Activated T-cell treated with anti-CD3 and anti-CD28 coated beads for 48 hours (primary cell): ENCODE measurements at places on chromosomes 13 and 19.

DNA sequence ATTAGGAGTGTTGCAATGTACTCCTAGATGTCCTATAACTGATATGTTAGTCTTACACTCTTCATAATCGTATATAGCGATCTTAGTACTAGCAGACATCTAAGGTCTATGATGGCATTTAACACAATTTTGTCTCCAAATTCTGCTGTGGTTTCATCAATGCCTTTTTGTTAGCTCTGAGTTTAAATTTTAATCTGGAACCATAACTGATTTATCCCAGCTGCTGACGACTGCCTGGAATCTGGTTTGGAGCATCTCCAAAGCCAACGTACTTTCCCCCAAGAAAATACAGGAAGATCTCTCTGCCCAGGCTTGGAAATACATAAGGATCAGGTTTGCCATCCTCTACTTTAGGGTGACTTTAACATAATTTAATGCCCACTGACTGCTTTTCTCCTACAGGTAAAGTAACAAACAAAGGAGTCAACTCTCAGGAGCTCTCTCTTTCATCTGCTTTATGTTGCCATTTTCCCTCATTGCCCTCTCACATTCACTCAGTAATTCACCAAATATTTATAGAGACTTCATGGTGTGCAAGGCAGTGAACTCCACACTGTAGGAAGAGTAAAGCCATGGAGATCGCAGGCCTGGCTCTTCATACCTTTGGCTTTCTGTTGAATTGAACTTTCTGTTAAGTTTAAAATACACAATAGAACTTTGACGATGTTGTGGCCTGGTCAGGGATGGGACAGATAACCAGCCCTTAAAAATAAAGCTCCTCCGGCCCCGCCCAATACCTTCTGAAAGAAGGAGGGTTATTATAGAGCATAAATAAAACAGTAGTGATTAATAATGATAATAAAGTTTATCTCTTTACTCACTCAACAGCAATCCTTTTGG, 23.3 kb upstream of the SPART start:
- no peak for DNase-seq

DNA sequence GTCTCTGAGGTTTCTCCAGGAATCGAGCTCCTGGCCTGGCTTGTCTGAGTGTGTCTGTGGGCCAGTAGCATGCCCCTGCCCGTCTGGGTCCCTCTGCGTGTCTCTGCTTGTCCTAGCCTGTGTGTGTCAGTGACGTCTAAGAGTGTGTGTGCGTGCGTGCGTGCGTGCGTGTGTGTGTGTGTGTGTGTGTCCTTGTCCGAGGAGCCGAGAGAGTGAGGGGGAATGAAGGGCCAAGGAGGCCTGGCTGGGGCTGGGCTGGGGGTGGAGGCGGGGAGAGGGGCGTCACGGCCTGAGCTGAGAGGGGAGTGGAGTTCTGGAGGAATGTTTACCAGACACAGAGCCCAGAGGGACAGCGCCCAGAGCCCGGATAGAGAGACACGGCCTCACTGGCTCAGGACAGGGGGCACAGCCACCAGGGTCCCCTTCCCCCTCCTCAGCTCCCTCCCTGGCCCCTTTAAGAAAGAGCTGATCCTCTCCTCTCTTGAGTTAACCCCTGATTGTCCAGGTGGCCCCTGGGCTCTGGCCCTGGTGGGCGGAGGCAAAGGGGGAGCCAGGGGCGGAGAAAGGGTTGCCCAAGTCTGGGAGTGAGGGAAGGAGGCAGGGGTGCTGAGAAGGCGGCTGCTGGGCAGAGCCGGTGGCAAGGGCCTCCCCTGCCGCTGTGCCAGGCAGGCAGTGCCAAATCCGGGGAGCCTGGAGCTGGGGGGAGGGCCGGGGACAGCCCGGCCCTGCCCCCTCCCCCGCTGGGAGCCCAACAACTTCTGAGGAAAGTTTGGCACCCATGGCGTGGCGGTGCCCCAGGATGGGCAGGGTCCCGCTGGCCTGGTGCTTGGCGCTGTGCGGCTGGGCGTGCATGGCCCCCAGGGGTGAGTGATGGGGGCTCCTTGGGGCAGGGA, at the start of gene AXL:
Gene AXL, plus strand, starts transcription at position 609 of the 893 bp plus-strand sequence. Its CDS starts 170 bp downstream, at position 779.
- no peak for DNase-seq

DNA sequence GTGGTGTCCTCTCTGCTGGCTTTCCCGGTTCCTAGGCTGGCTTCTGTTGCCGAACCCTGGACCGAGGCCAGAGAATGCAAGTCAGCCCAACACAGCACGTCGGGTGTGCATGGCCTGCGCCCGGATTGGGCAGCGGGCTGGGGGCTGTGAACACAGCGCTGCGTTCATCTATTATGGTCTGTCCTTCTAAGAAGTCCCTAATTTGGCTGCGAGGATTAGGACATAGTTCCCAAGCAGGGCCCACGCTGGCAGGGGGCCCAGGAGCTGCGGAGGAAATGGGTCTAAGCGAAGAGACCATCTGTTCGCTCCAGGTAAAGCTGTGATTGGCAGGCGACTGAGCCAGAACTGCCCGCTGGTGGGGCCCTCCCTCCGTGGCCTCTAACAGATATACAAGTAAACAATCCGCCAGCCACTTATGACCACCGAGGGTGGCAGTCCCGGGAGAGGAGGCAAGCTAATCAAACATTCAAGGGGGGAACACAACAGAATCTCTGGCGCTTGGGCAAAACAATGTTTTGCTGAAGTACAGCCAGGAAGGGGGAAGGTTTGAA, 6.0 kb downstream of the SYCE2 start:
- no peak for DNase-seq

DNA sequence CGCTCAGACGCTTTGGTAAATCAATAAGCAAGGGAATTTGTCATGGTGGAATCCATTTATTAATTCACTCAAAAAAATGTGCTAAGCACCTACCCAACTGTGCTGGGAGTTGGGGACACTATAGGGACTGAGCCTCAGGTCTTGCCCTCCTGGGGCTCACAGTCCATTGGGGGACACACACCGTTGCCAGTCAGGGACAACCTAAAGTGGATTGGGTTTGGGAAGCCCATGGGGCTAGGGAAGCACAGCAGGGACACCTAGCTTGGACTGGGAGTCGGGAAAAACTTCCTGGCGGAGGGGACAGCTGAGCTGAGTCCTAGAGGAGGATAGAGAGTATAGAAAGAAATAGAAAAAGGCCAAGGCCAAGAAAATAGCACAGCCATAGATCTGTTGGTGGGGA, 8.5 kb downstream of the FOSB start:
- no peak for DNase-seq

DNA sequence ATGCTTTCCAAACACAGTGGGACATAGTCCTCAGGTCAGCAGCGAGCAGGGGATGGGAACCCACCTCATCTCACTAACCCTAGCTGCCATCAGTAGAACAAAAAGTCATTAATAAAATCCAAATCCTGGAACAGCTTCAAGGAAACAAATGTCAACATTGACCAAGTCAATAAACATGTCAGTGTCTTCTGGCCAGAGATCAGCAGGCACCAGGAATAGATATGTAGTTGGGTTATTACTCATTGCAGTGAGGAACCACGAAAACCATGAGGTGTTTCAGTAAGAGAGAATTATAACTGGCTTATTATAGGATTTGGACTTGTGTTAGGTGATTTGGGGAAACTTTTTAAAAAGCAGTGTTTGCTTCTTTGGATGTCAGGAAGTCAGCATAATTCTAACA, 17.1 kb upstream of the CD33 start:
- no peak for DNase-seq

DNA sequence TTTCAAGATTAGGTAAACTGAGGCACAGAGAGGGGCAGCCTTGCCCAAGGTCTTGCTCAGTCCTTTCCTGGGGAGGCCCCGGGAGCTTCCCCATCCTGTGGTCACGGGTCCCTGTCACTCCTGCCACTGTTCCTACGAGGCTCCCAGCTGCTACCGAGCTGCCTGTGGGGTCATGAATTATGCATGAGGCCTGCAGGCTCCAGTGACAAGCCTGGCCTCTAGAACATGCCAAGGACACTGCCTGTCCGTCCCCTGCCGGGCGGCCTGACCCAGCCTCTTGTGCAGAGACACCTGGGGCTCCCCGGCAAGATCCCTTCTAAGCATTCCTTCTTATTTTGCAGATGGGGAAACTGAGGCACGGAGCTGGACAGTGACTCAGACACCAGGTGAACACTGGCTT, 2.7 kb downstream of the FCHO1 start:
- no peak for DNase-seq

GRCh38 chr19:49614096-49614833, 23.3 kb downstream of the PRR12 start:
- DNase-seq, result peak; percentile 33

- DNase-seq, result no peak
These were observed 117.7 kb upstream of the CACNA1A start for GRCh38 chr19:13623716-13624710.

DNA sequence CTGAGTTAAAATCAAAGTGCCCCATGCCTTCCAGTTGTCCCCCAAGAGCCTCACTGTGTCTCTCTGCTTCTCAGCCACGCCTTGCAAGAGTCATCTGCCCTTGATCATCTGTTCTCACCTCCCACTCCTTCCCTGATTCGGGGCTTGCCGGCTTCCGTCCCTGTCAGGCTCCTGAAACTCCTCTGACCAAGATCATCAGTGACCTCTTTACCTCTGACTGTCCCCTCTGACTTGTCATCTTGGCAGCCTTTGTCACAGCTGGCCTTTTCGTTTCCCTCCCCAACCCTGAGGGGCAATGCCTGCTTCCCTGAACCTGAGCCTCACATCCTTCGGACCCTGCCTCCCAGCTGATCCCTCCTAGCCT, 66.3 kb downstream of the MAP4K1 start:
- DNase-seq, result peak; percentile 63
